ENCODE measurements at places on chromosomes 3 and 15.
A peak's percentile ranks its signal among the peaks of the same experiment; 100 is the strongest.

DNA sequence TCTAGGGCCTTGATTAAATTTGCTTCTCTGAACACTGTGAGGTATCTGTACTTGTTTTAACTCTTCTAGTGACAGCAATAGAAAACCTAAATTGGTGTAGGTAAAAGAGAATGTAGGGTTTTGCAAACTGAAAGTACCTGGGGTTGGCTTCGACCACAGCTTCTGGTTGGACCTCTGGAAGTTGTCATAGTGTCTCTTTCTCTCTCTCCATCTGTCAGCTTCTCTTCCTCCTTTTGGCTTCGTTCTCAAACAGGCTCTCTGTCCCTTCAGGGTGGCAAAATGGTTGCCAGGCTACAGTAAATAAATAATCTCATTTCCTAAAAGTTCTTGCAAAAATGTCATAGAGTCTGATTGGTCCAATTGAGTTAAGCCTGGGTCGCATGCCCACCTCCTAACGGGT is 149.3 kb upstream of the CTDSPL start:
- DNase-seq, result no peak

DNA sequence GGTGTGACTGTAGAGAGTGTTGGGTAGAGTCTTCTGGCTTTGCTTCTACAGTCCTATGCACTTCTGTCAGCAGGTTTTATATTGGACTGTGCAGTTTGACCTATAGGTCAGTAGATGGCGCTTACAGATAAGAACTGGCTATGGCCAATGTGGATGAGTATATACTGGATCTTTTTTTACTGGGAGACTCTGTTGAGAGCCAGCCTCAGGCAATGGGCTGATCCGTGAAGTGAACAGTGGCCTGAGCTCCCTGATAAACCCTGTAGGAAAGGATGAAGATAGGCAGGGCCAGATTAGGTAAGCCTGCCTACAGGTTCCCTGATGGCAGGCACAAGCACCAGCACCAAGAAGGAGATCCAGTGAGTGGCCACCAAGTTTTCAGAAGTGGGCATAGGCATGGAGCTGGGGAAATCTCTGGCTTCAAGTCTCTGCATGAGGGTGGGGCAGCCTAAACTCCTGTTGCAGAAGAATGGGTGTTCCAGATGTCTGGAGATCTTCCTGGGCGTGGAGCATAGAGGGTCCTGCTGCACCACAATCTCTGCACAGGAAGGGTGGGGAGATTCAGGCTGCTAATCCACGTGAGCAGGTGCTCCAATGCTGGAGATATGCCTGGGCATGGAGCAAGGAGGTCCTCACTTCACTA is 326.0 kb upstream of the SGO1 start:
- no peak for DNase-seq

DNA sequence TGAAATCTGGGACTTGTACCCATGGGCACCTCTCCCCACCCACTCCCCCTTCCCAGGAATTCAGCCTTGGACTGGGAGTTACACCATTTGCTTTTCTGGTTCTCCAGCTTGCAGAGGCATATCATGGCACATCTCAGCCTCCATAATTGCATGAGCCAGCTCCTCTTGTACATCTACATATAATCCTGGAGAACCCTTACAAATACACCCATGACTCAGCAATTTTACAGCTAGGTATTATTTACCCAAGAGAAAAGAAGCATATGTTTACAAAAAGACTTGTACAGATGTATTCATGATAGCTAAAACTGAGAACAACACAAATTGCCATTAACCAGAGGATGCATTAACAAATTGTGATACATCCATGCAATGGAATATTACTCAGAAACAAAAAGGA is 58.4 kb downstream of the RPLP1 start:
- no peak for DNase-seq

DNA sequence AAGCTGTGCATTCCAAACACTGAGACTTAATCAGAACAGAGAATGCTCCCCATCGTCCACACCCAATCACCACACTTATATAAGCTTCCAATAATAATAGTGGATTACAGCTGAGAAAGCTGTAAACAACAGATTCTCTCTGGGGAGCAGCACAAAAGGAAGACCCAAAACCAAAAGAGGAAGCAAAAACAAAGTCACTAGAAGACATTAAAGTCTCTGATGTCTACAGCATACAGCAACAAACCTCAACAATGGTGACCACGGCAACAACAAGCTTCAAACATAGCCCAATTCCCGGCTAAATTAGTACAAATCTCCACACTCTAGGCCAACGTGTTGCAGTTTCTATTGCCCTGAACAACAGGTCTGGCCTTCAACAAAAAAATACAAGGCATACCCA is 37.7 kb downstream of the ZDHHC23 start:
- DNase-seq, result no peak

DNA sequence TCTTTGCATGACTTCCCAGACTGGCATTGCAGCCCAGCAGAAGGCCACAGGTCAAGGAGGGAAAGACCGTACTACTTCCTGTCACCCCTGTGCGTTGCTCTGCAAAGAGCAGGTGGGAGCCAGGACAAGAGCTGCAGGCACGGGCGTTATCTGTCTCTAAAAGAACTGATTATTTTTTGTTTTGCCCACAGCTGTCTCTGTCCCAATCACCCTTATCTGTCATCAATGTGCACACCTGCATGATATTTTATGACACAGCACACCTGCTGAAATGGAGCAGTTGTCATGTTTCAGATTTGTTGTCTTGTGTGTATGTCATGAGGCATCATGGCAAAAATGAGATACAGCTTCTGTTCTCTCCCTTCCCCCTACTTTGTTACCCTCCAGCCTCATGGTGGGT is 58.8 kb downstream of the SLCO3A1 start:
- DNase-seq, result no peak

- DNase-seq, result peak; percentile 49
These were observed 737 bp upstream of the ITPR1 start for GRCh38 chr3:4492208-4493013.

- no peak for DNase-seq
These were observed 140.7 kb downstream of the FHIT start for GRCh38 chr3:61110576-61110975.

DNA sequence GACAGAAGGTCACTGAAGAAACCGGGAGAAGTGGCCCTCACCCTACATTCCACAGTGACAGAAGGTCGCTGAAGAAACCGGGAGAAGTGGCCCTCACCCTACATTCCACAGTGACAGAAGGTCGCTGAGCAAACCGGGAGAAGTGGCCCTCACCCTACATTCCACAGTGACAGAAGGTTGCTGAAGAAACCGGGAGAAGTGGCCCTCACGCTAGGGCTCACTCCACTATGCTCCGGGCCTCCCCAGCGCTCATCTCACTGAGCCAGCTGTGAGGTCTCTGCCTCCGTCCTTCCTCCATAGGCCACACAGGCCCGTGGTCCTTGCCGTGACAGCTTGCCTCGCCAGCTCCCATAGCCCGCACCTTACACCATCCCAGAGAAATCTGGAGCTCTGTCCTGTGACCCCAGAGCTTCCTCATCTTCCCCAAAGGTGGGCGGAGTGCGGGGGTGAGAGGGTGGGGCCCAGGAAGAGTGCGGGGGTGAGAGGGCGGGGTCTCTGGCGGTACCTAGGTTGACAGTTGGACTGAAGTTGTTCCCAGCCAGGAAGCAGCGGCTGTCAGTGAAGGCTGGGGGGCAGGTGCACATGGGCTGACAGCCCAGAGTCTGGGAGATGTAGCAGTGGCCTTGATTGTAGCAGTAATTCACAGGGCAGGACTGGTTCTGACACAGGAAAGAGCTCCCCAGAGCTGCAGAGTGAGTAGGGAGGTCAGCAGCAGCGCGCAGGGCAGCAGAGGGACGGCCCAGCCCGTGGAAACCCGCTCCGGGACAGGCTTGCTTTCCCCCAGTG is 32.0 kb downstream of the MUC20 start:
- DNase-seq, result no peak

DNA sequence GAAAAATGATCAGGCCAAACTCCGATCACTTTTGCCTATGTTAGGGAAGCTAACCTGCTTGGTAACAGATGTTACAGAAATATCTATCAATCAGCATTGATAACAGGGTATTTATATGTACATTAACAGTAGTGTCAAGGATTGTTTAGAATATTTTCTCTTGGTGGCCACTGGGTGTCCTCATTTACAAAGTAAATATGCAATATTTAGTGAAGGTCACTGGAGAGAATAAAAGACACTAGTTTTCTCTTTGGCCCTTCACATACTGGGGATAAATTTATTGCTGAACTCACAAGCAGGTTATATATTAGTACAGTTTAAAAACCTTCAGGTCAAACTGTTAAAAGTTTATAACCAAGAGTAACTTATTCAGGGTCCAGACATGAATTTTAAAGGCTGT is 69.0 kb downstream of the TIGIT start:
- DNase-seq, result no peak

- DNase-seq, result no peak
These were observed 336.2 kb downstream of the ERC2 start for GRCh38 chr3:56131974-56132590.

- no peak for DNase-seq
These were observed 244.2 kb downstream of the LSAMP start for GRCh38 chr3:116200956-116201690.

DNA sequence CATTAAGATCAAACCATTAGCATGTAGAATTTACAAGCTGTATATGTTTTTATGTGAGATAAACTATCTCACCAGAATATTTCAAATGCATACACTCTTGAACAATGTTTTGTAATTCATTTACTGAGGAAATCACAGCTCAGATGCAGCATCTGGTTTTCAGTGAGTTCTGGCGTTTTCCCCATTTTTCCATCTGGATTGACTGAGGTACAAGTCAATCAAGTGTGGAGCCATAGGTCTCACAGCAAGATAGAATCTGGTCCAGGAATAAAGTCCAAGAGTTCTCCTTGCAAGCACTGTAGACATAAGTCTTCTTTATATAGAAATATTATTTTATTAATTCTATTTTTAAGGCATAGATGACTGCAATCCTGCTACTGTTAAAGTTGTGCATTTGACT is 219.3 kb downstream of the ZBBX start:
- no peak for DNase-seq

DNA sequence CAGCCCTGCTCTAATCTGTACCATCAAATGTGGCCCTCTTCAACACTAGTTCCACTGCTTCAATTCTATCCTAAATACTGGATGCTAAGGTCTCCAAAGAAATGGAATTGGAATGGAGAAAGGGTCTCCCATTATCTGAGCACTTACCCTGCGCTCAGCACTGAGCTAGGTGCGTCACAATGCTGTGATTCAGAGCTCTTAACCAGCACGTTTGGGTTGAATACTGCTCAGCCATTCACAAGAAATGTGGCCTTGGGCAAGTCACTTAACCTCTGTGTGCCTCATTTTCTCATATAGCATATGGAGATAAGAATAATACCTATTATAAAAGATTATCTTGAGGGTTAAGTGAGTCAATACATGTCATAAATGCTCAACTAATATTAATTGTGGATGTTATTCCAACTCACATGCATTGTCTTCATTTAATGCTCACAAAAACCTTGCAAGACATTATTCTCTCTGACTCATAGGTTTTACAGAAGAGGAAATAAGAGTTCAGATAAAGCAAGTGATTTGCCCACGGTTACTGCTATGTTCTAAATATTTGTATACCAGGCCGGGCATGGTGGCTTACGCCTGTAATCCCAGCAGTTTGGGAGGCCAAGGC is 27.4 kb upstream of the SRGAP3 start:
- no peak for DNase-seq

- no peak for DNase-seq
These were observed 1435.2 kb upstream of the CADM2 start for GRCh38 chr3:83523470-83524073.

- DNase-seq, result no peak
These were observed 125.1 kb downstream of the SNRK start for GRCh38 chr3:43411429-43411828.

- no peak for DNase-seq
These were observed 73.4 kb downstream of the FAM174B start for GRCh38 chr15:92582206-92582605.

GRCh38 chr3:87002346-87002745 is 11.4 kb upstream of the VGLL3 start:
- no peak for DNase-seq
